ENCODE measurements at places on chromosomes 3 and 15. TPM values are rescaled to one million over a fixed set of nuclear protein-coding genes. Genes with fewer than 3 reads are reported as not detected.

Gene TM4SF4
- 0.22 TPM for total RNA-seq

Gene DHX30
- 44.7 TPM for total RNA-seq

Gene GOLGA8G
- total RNA-seq: 0.43 TPM

Gene NR1I2
- not detected for total RNA-seq

Gene GOLGA6L1
- total RNA-seq: 0.66 TPM

Gene NAALADL2
- total RNA-seq: 5.4 TPM

Gene SKOR1
- total RNA-seq: 0.52 TPM

Gene GHSR
- total RNA-seq: not detected

Gene PIERCE2
- total RNA-seq: 15.2 TPM

Gene ELP6
- total RNA-seq: 47.2 TPM

Gene ZNF717
- 24.8 TPM for total RNA-seq

Gene TMIE
- 0.27 TPM for total RNA-seq

Gene GCNT3
- total RNA-seq: 1.5 TPM

Gene ALDH1A2
- 22.5 TPM for total RNA-seq
